ENCODE measurements at places on chromosomes 16 and 17. TPM values are rescaled to one million over a fixed set of nuclear protein-coding genes. Genes with fewer than 3 reads are reported as not detected.

ZFP3 gene
- total RNA-seq = 1.9 TPM

CES5A gene
- total RNA-seq = not detected

C16orf87 gene
- 14.7 TPM for total RNA-seq

KRTAP4-6 gene
- not detected for total RNA-seq

SLC4A1 gene
- not detected for total RNA-seq

CMTM2 gene
- not detected for total RNA-seq

DNA sequence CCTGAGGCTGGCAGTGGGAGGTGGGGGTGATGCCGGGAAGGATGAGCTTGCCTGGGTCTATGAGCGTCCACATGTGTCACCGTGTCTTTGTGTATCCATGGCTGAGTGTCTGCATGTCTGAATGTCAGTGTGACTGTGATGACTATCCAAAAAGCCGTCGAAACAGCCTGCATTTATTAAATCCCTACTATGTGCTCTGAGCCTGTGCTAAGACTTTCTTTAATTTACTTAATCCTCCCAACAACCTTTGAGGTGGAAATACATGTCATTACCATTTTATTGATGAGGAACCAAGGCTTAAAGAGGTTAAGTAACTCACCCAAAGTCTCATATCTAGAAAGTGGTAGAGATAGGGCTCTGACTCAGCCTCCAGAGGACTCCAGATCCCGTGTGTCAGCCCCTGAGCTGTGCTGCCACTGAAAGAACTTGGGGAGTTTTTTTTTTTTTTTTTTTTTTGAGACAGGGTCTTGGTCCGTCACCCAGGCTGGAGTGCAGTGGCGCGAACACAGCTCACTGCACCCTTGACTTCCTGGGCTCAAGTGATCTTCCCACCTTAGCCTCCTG, 20.0 kb downstream of the ARHGAP23 start:
- DNase-seq = no peak

GRCh38 chr16:84524346-84524920, 20.0 kb upstream of the MEAK7 start:
- DNase-seq = peak; percentile 40

GRCh38 chr17:8436169-8436843, 622 bp downstream of the NDEL1 start:
- peak; percentile 75 for DNase-seq

DNA sequence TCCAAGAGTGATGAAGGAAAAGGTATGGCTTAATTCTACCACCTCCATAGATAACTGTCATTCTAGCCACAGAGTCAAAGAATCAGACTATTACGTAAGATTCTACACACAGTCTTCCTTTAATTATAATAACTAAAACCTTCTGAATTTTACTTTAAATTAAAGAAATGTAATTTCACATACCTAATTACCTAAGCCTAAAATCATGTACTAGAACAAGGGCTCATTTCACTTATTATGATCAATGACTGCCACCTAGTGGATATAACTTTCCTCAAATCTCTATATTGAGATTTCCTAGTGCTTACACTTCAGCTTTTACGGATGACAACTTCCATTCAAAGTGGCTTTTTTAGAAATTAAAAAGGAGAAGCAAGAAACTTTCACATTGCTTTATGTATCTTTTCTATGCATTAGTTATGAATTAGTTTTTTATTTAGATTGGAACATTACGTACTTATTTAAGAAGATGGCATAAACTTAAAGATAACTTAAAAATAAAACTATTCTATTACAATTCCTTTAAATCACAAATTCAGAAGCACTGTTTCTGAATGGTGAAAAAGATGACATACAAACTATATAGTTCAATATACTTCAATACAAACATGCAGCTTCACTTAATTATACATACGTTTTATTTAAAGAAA, 18.2 kb upstream of the ABCA10 start:
- DNase-seq = no peak

GRCh38 chr17:62876673-62877405, 68.7 kb upstream of the MARCHF10 start:
- no peak for DNase-seq

GRCh38 chr16:68737046-68737729, at the start of gene CDH1:
CDH1 (plus strand) TSS chr16:68737292; CDS start chr16:68737416, 124 bp downstream.
- DNase-seq = peak; percentile 36

DNA sequence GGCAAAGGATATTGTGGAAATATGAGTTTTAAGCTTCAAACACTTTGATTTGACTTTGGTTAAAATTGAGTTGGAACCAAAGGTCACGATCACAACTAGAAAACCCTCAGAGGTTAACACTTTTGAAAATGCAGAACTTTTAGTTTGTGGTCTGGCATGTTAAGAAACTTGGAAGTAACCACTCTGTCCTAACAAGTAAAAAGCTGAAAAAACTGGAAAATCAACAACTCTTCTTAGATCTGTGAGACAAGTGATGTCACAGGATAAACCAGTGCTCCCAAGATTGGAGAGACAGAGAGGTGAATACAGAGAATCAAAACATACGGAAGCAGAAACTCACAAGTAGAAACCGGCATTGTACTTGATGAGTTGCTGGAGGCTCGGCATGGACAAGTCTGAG, 17.4 kb downstream of the MFSD6L start:
- no peak for DNase-seq

DNA sequence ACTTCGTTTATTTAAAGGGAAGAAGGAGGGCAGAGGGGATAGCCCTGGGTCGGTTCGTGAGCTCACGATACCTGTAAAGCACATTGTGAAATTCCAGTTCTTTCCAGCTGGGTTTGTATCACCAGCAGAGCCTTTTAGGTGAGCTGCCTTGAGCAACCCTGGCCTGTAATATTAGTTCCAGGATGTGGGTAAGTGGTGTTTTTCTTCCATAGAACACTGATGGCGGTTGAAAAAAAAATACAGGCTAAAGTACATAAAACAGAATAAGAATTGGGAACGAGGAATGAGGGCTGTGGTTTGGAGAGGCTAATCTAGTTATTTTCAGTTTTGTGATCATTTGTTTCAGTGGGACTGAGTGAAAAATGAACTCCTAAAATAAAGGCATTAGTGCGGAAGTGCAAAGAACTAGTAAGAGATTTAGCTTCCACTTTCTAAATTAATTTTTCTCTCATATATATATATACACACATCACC, 20.6 kb downstream of the HS3ST3B1 start:
- DNase-seq = no peak

GRCh38 chr16:26317885-26318284, 626.1 kb downstream of the HS3ST4 start:
- no peak for DNase-seq

- peak; percentile 77 for DNase-seq
These were observed 8.8 kb downstream of the ZG16B start for GRCh38 chr16:2838928-2839327.

DNA sequence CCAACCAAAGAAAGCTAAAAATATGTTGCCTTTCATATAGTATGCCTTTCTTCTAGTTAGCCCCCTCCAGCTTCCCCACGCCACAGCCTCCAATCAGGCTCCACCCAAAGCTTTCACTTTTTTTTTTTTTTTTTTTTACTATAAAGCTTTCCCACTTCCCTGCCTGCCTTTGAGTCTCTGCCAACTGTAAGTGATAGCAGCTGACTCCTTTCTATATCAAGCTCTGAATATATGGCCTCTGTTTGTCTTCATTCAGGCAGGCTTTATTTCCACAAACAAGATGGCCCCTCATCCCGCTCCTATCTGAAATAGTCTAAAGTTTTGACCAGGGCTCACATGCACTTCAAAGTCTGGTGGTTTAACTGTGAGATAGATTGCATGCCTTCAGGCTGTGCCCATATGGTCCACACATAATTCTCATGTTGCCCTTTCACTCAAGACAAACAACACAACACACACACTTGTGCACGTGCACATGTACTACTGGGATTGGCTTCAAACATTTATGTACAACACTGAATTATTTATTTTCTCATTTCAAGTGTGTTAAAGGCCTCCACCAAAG, 39.8 kb upstream of the DYNLRB2 start:
- no peak for DNase-seq

- DNase-seq = no peak
These were observed 68.6 kb upstream of the CBX4 start for GRCh38 chr17:79907850-79908249.

- DNase-seq = no peak
These were observed 34.0 kb downstream of the TRARG1 start for GRCh38 chr17:1313270-1314005.

Data from activated CD8-positive, alpha-beta T cell treated with anti-CD3 and anti-CD28 coated beads for 36 hours (primary cell).